AG09309 (cell line): ENCODE measurements at places on chromosomes 4 and X.

- no peak for DNase-seq
Observed at GRCh38 chr4:56803471-56803870, 18.0 kb downstream of the SPINK2 start.

DNA sequence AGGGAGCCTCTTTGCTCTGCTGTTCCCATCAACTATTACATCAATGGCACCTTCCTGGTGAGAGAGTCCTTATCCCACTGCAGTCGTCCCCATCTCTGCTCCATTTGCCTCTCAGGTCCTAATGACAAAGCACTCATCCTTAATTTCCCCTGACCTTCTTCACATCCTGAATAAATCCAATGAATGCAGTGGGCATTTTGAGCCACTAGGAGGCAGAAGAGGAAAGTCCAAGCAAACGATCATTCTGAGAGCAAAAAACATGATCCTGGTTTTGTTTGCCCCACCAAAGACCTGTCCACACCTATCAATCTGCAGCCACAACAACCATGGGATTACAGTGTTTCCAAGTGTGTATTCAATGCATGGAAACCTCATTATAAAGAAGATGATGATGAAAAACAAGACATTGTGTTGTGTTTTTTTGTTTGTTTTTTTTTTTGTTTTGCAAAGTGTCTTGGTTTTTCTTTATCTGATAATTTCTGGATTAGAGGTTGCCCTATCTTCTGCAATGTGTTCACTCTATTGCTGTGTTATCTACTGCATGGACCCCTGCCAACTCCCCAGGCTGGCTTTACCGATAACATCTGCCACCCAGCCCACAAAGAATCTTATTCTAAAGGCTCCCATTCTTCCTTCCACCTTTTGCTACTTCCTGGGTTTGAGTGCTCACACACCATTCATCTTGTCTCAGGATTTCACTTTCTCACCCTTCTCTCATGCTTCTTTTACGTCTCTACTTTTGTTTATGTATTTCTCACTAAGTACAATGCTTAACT, 207.2 kb downstream of the NLGN4X start:
- DNase-seq: no peak

- DNase-seq: no peak
Observed at GRCh38 chr4:3676907-3677747, 89.1 kb upstream of the ADRA2C start.

GRCh38 chr4:158873795-158874401, 105.1 kb downstream of the FNIP2 start:
- peak; percentile 79 for DNase-seq

DNA sequence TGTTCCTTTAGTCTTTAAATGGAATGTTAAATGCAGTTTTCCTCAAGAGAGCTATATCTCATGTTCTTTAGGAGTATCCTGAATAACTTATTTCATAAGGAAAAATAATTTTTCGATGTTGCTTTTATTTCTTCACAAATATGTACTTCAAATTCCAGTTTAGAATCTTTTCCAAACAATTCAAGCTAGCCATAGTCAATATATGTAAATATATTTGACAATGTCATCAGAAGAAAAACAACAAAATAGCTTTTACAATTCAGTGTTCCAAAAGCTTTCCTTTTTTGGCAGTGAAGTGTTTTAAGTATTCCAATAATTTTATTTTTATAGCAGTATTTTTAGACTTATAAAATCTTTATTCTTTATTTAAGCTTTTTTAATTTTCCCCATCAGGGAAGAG, 1532.0 kb downstream of the PCDH18 start:
- no peak for DNase-seq

GRCh38 chrX:97096385-97096784, 212.7 kb downstream of the RPA4 start:
- no peak for DNase-seq

GRCh38 chrX:47623540-47624027, 3.9 kb upstream of the SYN1 start:
- peak; percentile 27 for DNase-seq

DNA sequence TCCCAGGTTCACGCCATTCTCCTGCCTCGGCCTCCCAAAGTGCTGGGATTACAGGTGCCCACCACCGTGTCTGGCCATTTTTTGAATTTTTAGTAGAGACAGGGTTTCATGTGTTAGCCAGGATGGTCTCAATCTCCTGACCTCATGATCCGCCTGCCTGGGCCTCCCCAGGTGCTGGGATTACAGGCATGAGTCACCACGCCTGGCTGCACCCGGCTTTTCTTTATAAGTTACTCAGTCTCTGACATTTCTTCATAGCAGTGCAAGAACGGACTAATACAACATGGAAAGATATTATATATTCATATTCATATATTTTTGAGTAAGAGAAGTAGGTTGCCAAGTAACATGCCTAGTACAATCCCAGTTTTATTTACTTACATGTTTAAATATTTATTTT, 22.9 kb downstream of the SHROOM3 start:
- no peak for DNase-seq

DNA sequence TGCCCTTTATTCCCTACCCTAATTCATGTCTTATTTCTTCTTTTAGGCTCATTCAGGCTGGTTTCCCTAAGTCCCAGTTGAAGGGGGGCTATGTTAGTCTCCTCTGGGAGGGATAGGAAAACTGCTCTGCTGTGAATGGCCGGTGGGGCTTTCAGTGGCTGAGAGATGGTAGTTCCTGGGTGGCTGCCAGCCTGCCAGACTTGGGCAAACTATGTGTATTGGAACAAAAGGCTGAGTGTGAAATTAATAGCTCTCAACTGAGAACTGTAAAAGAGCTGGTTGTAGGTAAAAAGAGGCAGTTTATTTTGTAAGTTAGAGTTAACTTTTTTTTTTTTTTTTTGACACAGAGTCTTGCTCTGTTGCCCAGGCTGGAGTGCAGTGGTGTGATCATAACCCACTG, 28.8 kb downstream of the ARHGAP10 start:
- no peak for DNase-seq

- DNase-seq: no peak
Observed at GRCh38 chrX:13898603-13899002, 81.7 kb upstream of the GPM6B start.

DNA sequence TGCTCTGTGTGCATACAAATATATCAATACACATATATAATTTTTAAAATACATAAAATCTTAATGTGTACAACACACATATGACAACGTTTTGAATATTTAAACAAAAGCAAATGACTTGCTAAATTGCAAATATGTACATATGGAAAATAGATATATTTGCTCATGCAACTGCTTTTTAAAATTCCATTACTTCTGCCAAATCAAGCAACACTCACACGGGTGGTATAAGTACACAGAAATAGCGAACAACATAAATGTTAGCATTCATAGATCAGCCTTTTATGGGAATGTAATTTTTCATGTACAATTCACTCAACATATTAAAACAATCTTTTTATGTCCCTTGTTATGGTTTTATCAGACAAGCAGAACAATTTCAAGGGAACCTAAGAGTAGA, 116.3 kb downstream of the DMD start:
- DNase-seq: no peak

GRCh38 chr4:152032722-152033131, 271.9 kb upstream of the GATB start:
- peak; percentile 84 for DNase-seq

- DNase-seq: no peak
Observed at GRCh38 chrX:44054863-44055601, 81.8 kb upstream of the NDP start.

DNA sequence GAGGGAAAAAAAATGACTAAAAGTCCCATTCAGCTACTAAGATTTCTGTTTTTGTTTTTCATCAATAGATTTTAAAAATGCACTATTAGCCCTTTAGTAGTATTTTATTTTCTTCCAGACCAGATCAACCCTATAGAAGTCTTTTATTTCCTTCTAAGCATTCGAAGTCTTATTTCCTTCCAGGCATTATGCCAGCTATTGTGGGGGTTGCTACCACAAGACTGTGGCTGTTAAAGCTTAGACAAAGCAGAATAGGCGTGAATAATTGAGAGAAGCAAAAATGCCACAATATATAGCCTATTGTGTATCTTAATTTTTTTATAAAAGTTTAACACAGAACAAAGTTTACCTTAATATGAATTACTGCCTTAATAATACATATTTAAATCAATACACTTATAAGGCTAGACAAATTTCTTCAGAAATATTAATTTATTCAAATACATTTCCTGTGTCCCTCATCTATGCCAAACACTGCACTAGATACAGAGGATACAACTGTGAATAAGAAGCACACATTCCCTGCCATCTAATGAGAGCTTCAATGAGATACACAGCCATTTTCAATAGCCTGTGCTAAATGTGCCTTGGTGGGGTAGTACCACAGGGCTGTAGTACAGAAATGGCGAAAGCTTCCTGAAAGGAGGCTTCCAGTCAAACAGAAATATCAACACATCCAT, 33.1 kb downstream of the SLC10A7 start:
- no peak for DNase-seq

- no peak for DNase-seq
Observed at GRCh38 chr4:95367824-95368223, 180.9 kb downstream of the UNC5C start.

GRCh38 chr4:55096045-55096444, 29.4 kb downstream of the KDR start:
- no peak for DNase-seq

DNA sequence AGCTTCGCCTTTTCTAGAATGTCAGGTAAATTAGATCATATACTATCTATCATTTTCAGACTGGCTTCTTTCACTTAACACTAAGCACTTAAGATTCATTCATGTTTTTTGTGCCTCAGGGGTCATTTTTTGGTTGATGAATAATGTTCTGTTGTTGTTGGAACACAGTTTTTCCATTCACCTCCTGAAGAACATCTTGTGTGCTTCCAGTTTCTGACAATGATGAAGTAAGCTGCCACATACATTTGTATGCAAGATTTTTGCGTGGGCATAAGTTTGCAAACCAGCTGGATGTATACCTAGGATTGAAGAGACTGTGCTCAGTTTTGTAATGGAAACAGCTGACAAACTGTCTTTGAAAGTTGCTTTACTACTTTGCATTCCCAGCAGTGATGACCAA, 37.6 kb downstream of the MAGEA9 start:
- DNase-seq: no peak
